Ammon's horn (tissue), 1 donor: ENCODE measurements at places on chromosomes 4 and X.
A peak's percentile ranks its signal among the peaks of the same experiment; 100 is the strongest.

- no peak for DNase-seq
Observed at GRCh38 chr4:48660347-48660746, 119.7 kb downstream of the FRYL start.

DNA sequence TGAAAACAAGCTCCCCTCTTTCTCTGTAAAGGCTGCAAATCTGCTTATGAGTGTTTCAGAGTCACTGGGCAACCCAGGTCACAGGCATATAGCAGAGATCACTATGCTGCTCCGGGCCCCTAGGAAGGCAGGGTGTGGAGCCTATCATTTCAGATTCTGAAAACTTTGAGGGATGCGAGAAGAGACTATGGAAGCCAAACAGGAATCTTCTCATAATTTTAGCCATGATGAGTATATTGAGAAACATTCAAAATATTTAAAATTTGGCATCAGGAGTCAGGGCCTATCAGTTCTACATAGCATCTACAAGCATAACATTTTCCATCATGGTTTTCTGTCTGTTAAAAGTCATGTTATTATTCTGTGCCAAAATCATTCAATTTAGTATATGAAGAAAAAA is 61.7 kb upstream of the ATXN3L start:
- DNase-seq: no peak

- DNase-seq: peak; percentile 14
Observed at GRCh38 chrX:134520860-134521390, 61.0 kb downstream of the HPRT1 start.

GRCh38 chr4:185683222-185683621 is 128.8 kb downstream of the SORBS2 start:
- no peak for DNase-seq

DNA sequence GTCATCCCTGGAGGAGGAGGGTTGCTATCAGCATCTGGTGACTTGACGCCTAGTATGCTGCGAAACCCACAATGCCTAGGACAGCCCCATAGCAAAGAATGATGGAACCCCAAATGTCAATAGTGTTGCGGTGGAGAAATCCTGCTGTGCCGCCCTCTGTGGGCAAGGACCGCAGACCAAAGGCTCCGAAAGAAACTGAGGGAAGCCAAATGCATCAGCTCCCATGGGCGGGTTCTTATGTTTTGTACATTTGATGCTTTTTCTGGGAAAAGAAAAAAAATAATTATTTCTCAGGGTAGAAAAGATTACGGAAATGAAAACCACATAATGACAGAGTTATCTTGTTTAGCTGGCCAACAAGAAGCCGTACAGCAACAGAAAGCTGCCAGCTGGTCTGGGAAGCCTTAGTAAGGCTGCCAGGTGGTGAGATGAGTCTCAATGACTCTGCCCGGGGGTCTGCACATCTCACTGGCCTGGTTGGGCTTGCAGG is 95.0 kb upstream of the TBL1X start:
- no peak for DNase-seq

DNA sequence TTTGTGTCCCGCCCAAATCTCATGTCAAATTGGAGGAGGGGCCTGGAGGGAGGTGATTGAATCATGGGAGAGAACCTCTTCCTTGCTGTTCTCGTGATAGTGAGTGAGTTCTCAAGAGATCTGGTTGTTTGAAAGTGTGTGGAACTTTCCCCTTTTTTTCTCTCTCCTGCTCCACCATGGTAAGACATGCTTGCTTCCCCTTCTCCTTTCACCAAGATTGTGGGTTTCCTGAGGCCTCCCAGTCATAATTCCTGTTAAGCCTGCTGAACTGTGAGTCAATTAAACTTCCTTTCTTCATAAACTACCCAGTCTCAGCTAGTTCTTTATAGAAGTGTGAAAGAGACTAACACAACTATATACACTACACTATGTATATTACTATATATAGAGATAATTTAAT is 697.8 kb upstream of the HS3ST1 start:
- peak; percentile 28 for DNase-seq

- DNase-seq: no peak
Observed at GRCh38 chr4:1075809-1076699, 37.3 kb downstream of the RNF212 start.

DNA sequence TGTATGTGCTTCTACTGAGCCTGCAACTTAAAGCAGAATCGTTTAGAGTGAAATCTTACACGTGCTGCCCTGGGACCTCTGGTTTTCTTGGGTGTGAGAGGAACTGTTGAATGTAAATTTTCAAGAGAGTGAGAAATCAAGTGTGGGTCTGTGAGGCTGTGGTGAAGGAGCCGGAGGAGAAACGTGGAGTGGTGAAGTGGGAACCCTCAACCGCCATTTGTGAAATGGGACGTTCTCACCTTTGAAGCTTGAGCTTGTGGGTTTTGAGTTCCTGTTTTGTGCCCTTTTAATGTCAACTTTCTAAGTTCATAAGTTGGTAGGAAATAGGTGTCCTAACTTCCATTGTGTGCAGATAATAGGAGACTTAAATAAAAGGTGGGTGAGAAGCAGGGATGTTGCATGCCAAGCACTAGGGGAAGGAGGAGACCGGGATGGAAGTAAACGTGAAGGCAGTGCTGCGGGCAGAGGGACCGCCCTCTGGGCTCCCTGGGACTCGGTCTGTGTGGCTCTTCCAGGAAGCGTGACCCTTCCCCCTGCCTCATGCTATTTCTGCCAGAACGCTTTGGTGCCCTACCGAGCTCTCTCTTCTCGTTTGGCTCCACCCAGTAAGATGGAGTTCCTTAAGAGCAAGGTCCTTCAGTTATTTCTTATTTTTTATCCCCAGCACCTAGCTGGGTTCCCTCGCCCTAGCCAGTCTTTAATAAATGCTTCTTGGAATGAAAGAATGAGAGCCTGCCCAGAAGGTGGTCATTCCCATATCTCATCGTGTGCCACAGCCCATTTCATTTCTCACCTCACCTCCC is 56.0 kb downstream of the TMEM131L start:
- no peak for DNase-seq

DNA sequence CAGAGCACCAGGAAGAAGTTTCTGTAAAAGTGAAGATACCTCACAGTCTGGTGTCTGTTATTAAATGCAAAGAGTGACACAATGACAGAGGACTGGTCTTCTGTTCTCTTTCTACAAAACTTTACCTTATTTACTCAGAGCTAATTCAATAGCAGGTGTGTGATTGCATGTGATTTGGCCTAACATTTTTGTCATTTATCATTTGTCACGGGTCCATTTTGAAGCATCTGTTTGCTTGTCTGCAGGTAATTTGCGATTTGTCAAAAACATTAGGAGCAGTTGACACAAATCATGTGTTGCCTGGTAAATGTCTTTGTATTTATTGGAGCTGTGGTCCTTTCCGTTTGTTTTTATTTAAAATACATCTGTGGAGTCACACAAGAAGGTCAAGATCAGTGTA is 1232.4 kb downstream of the STIM2 start:
- no peak for DNase-seq

GRCh38 chr4:128823025-128823661 is 13.6 kb downstream of the JADE1 start:
- no peak for DNase-seq

- no peak for DNase-seq
Observed at GRCh38 chrX:106177982-106178321, 9.8 kb downstream of the PWWP3B start.

DNA sequence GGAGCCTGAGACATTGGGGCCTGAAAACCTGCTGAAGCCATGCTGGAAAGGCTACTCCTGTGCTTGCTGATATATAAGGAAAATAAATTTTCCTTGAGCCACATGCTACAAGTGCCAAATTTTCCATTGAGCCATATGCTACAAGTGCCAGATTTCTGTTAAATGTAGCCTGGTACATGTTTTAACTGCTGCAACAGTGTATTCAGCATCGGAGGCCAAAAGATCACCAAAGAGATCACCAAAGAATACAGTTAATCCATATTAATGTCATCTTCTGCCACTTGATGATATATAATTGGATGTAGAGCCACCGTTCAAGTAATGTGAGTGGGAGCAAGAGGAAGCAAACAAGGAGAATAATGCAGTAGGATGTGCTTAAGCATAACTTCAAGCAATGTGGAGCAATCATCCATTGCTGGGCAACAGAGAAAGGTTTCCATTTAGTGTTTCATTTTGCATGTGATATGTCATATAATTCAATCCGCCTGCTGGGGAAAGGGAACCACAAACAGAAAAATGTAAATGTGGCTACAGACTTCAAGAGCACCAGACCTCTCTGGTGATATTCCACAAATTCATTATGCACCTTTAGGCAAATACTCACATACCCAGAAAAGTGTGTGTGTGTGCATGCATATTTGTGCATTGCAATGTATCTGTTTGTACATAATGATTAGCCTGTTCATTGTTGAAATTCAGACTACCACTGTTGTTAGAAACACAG is 295.9 kb downstream of the KCNIP4 start:
- DNase-seq: no peak

- no peak for DNase-seq
Observed at GRCh38 chr4:128606173-128606572, 203.3 kb upstream of the JADE1 start.

- DNase-seq: no peak
Observed at GRCh38 chr4:184641451-184641850, 7.8 kb downstream of the CASP3 start.

DNA sequence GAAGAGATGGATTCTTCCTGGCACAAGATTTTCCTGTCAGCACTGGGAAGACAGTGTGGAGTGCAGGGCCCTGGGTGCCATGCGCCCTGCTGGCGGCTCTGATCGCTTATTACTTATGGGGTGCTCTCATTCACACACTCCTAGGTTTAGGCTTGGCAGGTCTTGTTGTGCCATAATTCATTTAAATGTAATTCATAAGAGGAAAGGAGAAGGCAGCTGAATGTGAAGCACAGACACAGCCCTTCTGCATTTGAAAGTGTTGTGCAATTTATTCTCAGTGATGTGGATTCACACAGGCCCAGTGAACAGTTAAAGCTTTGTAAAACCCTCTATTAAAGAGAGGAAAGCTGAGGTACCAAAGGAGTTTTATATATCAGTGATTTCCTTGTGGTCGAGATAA is 249.7 kb downstream of the C4orf33 start:
- DNase-seq: no peak

- DNase-seq: no peak
Observed at GRCh38 chr4:152579916-152580315, 44.0 kb upstream of the FBXW7 start.

- DNase-seq: no peak
Observed at GRCh38 chr4:78320349-78320935, 231.1 kb upstream of the ANXA3 start.

DNA sequence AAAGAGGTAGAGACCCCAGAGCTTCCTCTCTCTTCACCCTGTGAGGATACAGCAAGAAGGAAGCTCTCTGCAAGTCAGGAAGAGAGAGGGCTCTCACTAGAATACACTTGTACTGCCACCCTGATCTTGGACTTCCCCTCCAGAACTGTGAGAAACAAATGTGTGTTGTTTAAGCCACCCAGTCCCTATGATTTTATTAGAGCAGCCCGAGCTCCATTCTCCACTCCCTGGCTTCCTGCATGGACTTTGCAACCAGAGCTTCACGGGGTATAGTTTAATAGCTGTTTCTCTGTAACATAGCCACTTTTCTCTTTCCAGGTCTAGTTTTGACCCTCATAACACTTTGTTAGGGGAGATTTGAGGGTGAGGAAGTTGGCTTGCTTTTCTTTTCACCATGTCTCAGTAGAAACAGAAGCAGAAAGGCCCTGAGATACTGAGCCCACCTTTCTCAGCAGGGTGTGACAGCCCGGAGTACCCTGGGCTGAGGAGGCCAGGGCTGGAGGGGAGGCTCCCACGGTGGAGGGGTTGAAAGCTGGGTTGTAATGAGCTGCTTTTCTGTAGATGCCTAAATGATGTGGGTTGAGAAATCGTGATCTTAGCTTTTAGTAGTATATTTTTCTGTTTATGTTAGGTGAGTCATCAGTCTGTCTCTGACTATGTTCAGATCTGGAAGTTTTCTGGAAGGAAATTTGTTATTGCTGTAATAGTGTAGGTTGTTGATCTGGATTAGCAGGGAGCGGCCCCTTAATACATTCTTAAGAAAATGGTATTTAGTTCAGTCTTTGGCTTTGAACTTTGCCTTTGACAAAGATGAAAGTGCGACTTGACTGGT is 118.6 kb downstream of the PTTG2 start:
- peak; percentile 41 for DNase-seq

GRCh38 chrX:66544181-66544580 is 94.7 kb downstream of the EDA2R start:
- DNase-seq: no peak

GRCh38 chrX:53321943-53322497 is 40.6 kb upstream of the IQSEC2 start:
- DNase-seq: no peak

DNA sequence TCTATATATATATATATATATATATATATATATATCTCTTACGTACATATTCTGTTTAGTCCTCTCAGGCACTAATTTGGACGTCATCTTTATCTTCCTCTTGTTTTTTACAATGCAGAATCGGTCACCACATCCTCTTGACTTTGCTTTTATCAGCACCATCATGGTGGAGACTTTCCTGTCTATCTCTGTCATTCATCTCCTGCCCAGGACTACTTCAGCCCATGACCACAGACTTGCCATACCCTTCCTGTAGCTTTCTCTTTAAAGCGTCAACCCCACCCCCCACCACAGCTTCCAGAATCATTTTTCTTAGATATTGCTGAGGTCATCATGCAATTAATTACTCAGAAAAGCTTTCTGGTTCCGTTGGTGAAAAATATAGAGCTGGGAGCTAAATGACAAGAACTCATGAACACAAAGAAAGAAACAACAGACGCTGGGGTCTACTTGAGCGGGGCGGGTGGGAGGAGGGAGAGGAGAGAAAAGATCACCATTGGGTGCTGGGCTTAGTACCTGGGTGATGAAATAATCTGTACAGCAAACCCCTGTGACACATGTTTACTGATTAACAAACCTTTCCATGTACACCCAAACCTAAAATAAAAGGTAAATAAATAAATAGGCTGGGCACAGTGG is 30.5 kb upstream of the PRKX start:
- DNase-seq: no peak

GRCh38 chr4:174553031-174553430 is 30.7 kb upstream of the HPGD start:
- DNase-seq: no peak
